Body of pancreas (tissue), 4 donors: ENCODE measurements at places on chromosomes 11 and 22. TPM values are rescaled to one million over a fixed set of nuclear protein-coding genes. Genes with fewer than 3 reads are reported as not detected.

The KCNK7 gene
- total RNA-seq: 1.0 TPM

The METTL15 gene
- 8.2 TPM for total RNA-seq

The ADAMTS8 gene
- 0.66 TPM for total RNA-seq

DNA sequence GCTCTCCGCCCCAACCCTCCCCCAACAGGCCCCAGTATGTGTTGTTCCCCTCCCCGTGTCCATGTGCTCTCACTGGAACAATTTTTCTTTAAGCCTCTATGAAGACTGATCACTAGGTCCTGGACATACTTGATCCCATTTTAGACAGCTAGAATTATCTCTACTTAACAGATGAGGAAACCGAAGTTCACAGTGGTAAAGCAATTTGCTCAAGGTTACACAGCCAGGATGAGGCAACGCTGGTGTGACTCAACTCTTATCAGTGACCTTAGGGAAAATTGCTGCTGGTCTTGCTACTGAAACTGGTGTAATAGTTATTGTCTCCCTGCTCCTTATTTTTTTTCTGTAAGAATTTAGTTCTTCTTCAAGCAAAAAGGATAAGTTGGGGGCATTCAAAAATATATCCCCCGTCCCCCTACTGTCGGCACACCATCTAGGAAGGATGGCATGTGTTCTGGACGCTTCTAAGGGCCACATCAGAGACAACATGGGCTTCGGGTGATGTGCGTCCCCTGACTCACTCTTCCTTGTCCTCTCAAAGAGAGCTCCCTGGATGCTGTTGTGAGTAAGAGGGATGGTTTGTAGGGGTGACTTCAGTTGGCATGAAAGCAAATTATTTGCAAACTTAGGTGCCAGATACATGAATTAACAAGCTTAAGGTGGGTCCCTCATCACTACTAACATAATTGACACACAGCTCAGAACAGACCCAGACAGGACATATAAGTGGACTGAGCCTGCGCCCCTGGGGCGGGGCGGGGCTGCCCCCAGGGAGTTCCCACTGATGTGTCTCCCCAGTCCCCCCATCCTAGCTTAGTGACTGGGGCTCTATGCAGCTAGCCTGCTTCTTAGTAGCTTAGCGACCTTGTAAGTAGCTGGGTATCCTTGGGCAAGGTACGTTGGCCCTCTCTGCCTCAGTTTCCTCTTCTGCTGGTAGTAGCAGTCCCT lies 23.6 kb upstream of the ALX4 start:
- DNase-seq: no peak
